ENCODE measurements at places on chromosomes 3 and 15.

- DNase-seq: no peak
Observed at GRCh38 chr3:106745344-106746168, 631.7 kb upstream of the CCDC54 start.

DNA sequence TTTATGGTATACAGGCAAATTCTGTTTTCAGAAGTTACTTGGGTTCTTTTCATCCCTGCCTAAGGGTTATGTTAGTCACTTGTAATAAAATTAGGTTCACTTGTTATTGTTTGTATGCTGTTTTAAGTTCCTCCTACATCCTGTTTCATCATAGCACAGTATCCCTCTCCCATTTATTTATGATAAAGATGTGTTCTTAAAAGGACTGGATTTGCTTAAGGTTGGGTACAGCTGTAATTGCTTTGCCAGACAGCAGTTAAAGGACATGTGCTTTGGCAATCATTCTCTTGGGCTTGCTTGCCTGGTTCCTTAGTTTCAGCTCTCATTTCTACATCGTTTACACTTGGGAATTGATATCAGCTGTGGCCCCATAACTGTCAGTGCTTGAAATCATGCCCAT, 11.7 kb downstream of the ATP2C1 start:
- DNase-seq: no peak

GRCh38 chr15:46301291-46301690, 666.5 kb downstream of the SQOR start:
- no peak for DNase-seq

- no peak for DNase-seq
Observed at GRCh38 chr15:48515500-48515899, 130.0 kb downstream of the FBN1 start.

- DNase-seq: no peak
Observed at GRCh38 chr15:74044267-74045110, 37.9 kb downstream of the GOLGA6A start.

DNA sequence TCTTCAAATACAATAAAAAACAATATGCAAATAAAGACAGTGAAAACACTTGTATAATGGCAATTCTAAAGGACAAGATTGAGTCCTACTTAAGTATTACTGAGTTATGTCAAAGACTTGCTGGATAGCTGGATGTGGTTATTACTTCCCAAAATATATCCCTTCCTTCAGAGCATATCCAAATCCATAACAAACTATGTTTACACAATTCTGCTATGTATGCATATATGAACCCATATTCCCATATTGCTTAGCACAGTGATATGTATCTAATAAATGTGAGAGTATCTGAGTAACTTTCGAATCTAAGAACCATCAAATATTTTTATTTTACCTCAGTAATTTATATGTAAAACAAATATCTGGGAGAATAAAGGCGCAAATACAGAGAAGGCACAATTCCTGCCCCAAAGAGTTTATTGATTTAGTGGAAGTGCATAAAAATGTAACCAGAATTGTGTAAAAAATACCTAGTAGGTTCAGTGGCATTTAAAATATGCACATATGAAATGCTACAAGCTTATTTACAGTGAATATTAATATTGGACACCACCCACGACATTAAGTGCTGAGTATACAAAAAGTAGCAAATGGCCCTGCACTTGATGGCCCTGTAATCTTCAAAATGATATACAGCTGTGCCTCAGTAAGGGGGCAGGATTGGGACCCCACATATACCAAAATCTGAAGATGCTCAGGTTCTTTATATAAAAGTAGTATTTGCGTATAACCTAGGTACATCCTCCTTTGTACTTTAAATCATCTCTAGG, 37.1 kb downstream of the TMEM212 start:
- DNase-seq: no peak

GRCh38 chr3:178808748-178809147, 262.9 kb downstream of the ZMAT3 start:
- peak; percentile 62 for DNase-seq

- no peak for DNase-seq
Observed at GRCh38 chr3:51618496-51618895, 52.6 kb upstream of the TEX264 start.

DNA sequence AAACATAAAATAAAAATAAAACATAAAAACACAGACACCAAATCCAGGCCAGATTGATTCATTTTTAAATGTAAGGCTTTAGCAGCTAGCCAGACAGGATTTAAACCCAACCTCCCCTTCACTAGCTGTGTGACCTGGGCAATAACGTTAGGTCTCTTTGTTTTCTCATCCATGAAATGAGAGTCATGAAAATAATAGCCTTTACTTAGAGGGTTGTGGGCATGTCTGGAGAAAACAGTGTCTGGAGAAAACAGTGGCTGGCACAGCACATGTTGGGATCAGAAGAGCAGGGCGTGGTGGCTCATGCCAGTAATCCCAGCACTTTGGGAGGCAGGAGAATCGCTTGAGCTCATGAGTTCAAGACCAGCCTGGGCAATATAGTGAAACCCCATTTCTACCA, 1.9 kb upstream of the DPPA4 start:
- DNase-seq: no peak

DNA sequence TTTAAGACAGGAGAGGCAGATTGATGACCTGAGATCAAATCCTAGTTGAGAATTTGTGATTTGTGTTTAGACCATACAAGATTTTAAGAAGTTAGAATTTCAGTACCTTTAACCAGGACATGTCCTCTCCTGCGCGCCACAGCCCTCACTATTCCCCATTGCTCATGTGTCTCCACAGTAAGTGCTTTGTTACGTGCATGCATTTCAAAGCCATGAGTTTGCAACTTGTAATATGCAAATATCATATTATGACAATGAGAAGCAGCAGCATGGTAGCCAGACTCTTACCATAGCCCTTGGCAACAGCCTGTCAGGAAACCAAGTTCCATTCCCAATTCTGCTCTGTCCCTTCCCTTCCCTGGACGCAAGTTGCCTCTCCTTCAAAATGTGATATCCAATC, 73.3 kb upstream of the ATP13A5 start:
- no peak for DNase-seq

DNA sequence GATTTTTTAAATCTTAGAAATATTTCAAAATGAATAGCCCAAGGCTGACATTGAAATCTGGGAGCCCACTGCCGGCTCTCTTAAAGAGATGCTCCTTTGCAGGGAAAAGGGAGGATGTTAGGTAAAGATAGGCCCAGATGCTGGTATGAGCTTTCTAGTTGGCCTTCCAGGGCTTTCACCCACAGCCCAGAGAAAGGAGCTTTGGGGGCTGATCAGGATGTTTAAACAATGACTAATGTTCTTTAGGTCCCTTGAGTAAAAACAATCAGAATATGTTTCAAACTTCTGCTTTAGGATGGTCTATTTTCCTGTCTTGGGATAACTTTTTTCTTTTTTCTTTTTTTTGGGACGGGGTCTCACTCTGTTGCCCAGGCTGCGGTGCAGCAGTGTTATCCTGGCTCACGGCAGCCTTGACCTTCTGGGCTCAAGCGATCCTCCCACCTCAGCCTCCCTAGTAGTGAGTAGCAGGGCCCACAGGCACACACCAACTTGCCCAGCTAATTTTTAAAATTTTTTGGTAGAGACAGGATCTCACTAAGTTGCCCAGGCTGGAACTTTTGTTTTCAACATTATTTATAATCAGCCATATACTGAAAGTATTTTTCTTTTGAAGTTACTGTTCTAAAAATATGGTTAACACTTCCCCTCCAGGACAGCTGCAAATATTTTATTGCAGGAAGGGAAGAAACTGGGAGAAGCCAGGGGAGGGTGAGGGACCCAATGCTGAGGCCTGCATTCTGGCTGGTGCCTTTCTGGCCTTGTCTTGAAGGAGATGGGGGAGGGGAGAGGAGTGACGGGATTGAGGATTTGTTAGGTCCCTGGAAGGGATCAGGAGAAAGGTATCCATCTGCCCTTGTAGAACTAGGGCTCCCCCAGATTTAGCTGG, 70.1 kb downstream of the TRAK1 start:
- no peak for DNase-seq

DNA sequence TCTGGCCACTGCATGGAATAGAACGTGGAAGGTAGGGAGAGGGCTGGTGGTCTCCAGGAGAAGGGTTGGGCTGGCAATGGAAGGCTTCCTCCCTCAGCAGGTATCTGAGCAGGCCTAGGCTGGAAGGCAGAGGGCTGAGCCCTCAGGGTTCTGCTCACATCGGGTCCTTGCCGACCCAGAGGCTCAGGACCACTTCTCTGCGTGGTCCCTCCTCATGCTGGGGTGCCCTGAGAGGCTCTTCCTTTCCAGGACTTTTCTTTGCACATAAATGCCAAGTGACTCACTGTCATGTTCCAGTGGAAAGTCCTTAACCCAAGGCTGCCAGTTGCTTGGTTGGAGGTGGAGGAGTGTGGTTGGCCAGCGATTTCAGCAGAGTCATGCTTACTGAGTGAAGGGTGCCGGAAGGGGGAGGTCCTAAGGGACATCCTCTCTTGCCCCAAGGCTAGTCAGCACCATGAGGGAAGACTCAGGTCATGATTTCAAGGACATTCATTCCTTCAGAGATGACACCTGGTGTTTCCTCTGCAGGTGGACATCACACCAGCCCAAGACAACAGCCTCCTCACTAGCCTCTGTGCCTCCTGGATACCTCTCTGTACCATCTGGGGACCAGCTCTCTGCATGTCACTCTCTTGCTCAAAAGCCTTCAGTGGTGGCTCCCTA, 8.2 kb downstream of the SLC6A6 start:
- no peak for DNase-seq

- no peak for DNase-seq
Observed at GRCh38 chr15:63169788-63170187, 12.5 kb upstream of the RPS27L start.

- DNase-seq: no peak
Observed at GRCh38 chr3:98395101-98395500, 4.6 kb downstream of the OR5K3 start.

DNA sequence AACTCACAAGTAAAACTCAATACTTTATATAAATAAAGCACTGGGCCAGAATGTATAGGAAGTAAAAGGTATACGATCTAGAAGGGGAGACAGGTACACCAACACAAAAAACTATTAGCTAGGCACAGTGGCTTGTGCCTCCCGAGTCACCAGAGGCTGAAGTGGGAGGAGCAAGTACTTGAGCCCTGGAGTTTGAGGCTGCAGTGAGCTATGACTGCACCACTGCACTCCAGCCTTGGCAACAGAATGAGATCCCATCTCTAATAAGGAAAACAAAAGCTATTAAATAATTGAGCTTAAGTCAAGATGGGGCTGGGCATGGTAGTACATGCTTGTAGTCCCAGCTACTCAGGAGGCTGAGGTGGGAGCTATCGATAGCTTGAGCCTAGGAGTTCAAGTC, 17.0 kb downstream of the PIK3CB start:
- no peak for DNase-seq

DNA sequence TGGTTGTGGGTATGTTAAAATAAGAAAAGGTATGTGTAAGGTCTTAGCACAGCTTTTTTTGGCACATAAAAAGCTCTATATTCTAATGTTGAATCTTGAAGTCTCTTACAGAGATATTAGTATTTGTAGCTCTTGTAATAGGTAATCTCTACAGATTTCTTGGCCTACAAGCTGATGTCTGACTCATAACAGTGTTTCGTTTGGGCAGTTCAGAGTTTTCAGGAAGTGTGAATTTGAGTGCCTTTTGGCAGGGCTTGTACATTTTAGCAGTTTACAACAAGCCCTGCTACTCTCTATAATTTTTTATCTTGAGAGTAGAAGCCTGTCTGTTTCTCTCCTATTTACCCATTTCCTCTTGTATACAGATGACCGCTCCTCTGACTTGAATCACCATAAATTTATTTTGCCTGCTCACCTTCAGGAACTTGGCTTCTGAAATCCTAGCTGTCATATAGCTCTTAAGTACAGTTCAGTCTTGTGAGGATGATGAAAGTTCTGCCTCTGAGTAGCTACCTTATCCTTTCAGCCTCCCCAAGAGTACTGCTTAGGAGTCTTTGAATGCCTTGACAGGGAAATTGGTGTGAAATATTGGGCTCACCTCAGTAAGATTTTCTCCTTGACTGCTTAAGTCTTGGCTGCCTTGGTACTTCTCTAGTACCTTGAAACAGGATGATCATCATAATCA, 419.9 kb upstream of the RARB start:
- no peak for DNase-seq

All from SK-N-DZ (cell line).